H9 (cell line): ENCODE measurements at places on chromosomes 6 and 20.

DNA sequence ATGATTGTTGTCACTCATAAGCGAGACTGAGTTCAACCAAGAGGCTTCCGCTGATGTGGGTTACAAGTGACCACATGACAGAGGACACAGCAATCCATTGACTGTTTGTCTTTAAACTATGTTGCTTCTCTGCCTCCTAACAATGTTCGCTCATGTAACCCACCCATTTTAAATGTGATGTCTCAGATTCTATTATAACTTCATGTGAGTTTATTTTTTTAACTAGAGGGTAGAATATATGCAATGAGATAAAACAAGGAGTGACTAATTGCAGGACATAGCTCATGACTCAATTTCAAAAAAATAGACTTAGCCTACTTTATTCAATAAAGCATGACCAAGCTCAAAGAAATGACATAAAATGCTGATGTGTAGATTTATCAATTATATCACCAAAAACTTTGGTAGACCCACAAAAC, 119.2 kb upstream of the SASH1 start:
- no peak for DNase-seq

DNA sequence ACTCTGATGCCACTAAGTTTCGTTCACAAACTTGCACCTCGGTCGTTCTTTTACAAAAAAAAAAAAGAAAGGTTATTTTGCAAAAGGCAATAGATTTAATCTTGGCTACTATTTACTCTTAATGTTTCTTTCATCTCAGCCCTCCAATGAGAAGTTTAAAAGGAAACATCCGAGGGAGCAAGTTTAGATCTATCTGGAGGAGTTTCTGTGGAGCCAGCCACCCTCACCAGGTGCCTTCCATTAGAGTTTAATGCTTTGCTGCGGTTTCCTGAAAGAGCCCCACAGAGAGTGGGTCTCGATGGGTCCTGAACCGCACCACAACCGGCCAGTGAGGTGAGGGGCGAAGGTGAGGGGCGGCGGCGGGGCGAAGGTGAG, 632 bp downstream of the PRKN start:
- DNase-seq: no peak

DNA sequence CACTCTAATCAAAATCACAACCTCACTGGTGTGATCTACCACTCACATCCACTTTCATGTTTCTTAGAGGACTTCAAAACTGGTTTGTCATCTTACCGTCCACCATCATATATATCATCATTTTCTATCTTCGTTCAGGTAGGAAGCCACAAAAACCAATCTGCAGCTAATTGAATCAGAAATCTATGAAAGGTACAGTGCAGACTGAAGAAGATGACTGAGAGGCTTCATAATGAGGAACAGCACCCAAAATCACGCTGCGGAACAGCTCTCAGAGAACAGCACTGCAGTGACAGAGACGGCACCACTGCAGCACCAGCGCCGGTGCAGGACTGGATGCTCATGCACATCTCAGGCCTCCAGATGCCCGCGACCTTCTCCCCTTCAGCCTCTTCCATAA, 13.0 kb downstream of the GMDS start:
- DNase-seq: no peak

DNA sequence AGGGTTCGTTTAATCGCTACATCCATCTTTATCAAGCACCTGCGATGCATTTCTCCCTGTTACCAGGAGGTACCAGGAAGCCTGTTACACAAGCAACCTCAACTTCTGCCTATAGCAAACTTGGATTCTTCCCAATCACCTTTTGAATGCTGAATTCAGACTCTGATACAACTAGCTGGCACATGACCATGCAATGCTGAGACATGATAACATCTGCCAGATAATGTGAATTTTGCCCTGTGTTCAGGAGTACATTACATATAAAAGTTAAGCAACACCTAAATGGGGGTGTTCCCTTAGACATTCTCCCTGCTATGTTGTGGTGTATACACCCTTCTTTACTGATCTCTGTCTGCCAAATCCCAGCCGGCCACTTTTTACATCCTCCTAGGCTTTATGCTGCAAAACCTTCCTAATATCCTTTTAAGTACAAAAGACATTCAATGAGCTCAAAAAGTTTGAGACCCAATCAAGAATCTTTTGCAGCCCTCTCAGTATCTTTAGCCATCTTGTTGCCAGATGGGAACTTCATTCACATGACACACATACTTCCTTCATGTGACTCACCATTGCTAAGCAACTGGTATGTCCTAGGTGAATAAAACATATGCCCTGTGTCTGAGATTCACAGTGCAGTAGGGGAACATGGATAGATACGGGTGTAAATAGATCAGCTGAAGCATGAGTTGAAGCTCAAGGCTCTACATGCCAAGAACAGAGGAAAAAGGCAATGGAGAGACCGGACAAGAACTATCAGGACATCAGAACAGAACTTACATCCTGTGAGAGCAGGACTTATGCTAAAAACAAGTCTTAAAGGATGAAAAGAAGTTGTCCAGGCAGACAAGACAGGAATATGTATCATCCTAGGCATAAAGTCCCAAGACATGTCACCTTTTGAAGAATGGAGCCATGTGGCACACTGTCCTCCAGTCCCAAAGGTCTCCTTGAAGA, 84.3 kb downstream of the ZHX3 start:
- DNase-seq: no peak

GRCh38 chr6:39791850-39792539, at the start of gene DAAM2:
Gene DAAM2, plus strand, starts transcription at chr6:39792376. Its CDS starts 63,927 bp downstream, at chr6:39856303.
- peak; percentile 49 for DNase-seq

DNA sequence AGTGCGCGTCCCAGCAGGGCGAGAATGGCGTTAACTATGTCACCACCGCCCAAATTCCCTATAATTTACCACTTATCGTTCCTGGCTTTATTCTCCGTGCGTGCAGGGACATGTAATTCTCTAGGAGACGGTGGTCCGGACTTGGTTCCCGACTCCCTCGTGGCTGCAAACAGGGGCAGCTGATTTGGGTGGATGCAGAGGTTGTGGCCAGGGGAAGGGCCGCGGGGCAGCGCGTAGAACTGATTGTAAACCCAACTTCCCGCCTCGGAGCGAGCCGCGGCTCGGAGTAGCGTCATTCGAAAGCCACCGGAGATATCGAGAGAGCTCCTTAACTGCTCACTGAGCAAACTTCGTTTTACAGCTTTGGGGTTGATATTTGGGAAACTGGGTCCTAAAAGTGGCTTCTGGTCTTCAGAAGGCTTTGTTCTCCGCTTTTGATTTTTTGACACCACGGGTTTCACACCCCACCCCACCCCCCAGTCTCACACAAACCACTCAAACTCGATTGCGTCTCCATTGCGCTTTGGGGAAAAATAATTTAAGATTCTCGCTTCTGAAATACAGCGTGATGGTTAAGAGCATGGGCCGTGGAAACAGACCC, 17.5 kb upstream of the ZSCAN9 start:
- peak; percentile 75 for DNase-seq

DNA sequence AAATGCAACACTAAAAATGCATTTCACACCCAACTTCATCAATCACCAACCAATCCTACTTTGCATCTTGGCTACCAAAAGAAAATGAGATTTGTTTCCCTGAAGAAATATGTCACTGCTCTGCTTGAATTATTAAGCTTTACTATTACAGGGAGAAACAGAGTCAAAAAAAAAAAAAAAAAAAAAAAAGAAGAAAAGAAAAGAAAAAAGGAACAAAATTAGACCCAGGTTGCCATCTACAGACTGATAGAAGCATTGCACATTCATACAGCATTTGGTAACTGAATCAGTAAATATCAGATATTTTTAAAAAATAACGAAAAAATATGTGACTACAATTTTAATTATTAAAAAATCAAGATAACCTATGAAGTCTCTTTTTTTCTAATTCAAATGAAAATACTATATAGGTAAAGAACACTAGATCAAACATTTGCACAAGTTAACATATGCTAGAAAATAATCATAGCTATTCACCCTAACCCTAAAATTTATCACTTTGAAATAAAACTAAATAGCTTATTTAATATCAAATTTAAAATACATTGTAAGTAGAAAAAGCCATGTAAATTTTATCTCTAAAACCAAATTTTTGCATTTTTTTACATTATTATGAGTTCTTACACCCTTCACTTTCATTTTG, 83.3 kb downstream of the DCDC2 start:
- no peak for DNase-seq
